ENCODE measurements at places on chromosomes 13 and 19.
A peak's percentile ranks its signal among the peaks of the same experiment; 100 is the strongest.

DNA sequence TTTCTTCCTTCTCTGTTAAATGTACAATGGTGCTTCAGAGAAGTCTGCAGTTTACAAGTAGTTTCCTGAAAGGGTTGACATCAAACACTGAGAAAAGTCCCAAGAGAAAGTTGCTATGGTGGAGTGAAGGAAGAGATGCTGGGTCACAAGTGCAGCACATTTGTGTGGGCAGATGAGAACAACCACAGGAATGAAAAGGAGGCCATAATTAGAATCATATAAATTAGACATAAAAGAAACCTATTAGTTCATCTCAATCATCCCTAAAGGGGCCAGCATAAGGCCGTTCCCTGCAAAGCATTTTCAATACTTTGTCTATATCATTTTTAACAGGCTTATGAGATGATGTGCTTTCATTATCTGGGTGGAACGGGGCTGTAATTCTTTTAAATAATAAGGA, 359.2 kb downstream of the IRS2 start:
- DNase-seq = no peak

DNA sequence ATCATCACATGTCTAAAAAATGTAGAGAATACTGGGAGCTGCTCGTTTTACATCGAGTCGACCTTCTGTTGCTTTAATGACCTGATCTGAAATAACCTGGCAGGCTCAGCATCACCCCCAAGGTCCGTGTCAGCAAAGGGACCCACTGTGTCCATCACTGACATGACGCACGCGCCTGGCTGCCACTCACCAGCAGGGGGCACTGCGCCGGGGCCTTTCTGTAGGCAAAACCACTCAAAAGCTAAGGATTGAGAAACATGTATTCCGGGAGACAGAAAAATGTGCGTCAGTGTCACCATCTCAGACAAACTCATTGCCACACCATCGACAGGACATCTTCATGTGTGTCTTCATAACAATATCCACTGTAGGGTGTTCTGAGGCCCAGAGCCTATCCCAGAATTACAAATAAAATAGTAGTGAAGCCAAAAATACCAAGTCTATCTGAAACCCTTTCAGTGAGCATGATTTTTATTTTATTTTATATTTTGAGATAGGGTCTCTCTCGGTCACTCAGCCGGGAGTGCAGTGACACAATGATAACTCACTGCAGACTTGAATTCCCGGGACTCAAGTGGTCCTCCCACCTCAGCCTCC, 130.3 kb upstream of the LSM14A start:
- peak; percentile 58 for DNase-seq

DNA sequence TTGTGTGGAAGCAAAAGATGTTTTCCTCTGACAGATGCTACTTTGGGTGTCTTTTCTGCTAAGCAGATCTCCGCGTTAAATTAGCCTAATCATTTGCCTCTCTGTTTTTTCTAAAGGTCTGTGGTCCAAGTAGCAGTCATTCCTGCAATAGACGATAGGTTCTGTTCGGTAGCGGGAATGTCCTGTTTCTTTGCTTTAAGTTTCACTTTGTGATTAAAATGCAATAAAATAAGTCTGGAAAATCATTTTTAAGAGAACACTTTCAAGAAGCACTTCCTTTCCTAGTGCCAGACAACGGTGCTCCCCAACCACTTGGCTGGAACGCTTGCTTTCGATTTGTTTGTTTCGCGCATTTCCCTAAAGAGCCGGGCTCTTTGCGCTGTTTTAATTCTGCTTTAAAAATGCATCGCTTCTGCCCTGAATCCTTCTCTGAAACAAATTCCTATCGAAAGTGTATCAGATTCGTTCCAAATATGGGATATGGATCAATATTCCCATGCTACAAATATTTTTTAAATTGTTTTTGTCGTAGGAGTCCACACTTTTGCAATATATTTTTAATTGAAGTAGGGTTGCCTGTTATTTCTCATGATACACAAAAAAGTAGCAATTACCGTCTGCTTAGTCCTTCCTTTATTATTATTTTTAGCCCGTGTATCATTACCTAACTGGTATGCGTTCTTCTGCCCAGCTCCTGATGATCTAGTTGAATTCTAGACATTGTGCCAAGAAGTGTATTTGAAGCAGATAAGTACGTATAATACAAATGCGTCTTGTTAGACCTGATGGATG, 14.2 kb downstream of the ZIC2 start:
- DNase-seq = no peak

DNA sequence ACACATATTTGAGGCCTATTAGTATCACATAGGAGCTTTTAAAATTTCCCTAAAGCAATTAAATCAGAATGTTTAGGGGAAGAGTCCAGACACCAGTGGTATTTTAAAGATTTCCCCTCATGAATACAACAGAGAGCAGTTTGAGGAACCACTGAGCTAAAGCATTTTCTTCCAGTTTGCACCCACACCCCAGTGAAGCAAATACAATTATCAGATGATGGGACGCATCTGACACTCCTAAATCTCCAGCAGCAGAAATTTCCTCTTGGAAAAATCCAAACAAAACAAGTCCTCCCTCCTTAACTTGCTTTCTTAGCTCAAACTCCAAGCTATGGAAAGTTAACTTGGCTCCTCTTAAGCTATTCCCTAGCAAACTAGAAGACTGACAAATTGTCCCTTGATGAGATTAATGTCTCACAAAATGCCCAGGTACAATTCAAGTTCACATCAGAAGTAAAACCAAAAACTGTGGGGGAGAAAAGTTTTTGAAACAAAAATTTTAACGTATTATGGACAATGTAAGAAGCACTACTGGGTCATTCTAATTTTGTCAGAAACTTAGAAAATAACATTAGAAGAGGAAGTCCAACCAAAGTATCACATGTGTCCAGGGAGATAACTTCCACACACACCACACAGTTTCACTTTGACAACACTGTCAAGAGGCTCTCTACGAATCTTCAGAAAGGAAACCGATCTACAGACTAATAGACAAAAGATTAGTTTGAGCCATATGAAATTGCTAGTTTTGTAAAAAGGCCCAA, 74.1 kb downstream of the ABCC4 start:
- DNase-seq = peak; percentile 6

All from CD4-positive, alpha-beta T cell treated with Interleukin-4 for 1 hour (primary cell).